Esophagus squamous epithelium (tissue), 5 donors: ENCODE measurements at places on chromosomes 1 and 21. TPM values are rescaled to one million over a fixed set of nuclear protein-coding genes. Genes with fewer than 3 reads are reported as not detected.

Gene SMIM11
- 7.4 TPM for total RNA-seq

Gene FNBP1L
- 7.5 TPM for total RNA-seq

Gene MAEL
- not detected for total RNA-seq

Gene LENEP
- total RNA-seq, result not detected

Gene F13B
- total RNA-seq, result not detected

Gene KCNA2
- 0.04 TPM for total RNA-seq

Gene ASCL5
- not detected for total RNA-seq

Gene ACTA1
- total RNA-seq, result 0.75 TPM

Gene AVPR1B
- total RNA-seq, result not detected

Gene OR14K1
- not detected for total RNA-seq

Gene SPATC1L
- 4.0 TPM for total RNA-seq

- no peak for DNase-seq
Measured at GRCh38 chr1:48676376-48676775, 100.3 kb downstream of the BEND5 start.

DNA sequence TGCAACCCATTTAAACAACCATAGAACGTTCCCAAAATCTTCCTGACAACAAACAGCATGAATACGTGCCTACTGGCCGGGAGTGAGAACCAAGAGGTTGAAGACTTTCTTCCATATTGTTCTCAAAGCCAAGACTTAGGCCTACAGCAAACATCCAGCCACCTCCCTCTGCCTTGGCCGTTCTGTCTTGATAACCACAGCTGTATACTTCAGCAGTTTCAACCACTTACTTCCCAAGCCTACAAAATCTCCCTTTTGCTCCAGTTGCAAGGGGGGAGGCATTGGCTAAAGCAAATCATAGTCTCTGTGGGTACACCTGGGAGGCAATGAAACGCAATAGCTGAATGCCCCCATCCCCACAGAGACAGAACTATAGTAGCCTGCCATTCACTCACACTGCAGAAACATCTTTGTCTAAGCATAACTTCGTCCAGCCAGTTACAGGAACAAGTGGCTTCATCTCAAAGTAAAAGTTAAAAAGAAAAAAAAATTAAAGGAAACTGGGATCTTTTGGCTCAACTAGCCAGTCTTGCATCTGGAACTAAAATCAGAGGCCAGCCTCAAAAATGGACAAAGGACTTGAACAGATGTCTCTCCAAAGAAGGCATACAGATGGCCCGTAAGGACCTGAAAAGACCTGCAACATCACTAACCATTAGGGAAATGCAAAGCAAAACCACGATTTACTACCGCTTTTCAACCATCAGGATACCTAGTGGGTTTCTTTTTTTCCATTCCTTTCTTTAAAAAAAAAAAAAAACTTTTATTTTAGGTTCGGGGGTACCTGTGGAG lies 186.0 kb downstream of the PSMG1 start:
- no peak for DNase-seq

GRCh38 chr21:14888202-14888601 lies 176.6 kb downstream of the NRIP1 start:
- DNase-seq, result no peak

- no peak for DNase-seq
Measured at GRCh38 chr21:42202321-42202720, 16.6 kb upstream of the ABCG1 start.

GRCh38 chr1:185849014-185849413 lies 114.8 kb downstream of the HMCN1 start:
- DNase-seq, result no peak

DNA sequence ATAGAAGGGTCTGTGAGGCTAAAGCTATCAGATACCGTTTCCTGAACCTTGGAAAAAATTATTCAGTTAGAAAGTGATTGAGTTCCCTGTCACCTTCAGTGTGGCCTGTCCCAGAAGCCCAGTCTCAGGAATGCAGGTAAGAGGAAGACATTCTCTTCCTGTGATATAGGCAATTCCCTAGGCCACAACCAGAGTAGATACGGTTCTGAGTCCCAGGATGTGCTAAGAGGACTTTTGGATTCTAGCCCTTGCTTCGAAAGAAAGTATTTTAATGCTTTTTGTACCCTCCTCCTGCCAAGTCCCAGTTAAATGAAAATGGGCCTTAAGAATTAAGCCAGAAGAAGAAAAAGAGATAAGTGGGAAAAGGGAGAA lies 313.5 kb upstream of the PLXNA2 start:
- no peak for DNase-seq

DNA sequence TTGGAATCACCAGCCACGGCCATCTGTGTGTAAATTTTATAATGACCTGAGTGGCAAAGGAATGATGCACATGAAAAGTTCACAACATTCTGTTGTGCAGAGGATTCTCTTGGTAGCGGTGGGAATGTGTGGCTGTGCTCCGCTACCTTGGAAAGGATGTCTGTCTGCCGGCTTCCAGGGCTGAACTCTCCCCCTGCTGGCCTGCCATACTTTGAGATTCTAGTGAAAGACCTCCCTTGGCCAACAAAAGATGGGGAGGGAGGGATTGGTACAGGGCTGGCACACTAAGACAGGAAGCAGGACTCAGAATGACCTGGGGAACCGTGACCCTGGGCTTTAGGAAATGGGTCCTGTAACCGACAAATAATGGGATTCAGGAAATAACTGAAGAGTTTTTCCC lies 194.5 kb upstream of the PLD5 start:
- no peak for DNase-seq

- no peak for DNase-seq
Measured at GRCh38 chr21:35208810-35209517, 159.9 kb upstream of the RUNX1 start.

GRCh38 chr1:220113136-220113695 lies 19.3 kb downstream of the IARS2 start:
- DNase-seq, result no peak

DNA sequence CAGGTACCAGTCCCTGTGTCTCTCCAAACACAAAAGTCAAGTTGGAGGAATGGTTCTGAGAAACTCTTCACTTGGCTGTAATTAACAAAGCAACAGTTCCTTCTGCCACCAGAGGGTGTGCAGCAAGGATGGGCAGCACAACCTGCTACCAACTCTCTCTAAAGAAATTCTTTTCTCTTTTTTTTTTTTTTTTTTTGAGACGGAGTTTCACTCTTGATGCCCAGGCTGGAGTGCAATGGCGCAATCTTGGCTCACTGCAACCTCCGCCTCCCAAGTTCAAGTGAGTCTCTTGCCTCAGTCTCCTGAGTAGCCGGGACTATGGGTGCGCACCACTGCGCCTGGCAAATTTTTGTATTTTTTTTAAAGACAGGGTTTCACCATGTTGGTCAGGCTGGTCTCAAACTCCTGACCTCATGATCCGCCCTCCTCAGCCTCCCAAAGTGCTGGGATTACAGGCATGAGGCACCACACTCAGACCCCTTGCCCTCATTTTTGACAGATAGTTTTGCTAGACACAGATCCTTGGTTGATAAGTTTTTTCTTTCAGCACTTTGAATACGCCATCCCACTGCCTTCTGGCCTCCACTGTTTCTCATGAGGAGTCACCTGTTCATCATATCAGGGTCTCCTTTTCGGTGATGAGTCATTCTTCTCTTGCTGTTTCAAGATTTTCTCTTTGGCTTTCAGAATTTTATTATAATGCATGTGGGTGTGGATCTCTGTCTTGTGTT lies 12.1 kb upstream of the DEGS1 start:
- DNase-seq, result no peak

- DNase-seq, result no peak
Measured at GRCh38 chr1:77556045-77556444, 126.4 kb downstream of the ZZZ3 start.

- DNase-seq, result no peak
Measured at GRCh38 chr1:61654067-61654466, 70.9 kb downstream of the TM2D1 start.

- DNase-seq, result no peak
Measured at GRCh38 chr1:216666441-216666840, 56.8 kb downstream of the ESRRG start.

DNA sequence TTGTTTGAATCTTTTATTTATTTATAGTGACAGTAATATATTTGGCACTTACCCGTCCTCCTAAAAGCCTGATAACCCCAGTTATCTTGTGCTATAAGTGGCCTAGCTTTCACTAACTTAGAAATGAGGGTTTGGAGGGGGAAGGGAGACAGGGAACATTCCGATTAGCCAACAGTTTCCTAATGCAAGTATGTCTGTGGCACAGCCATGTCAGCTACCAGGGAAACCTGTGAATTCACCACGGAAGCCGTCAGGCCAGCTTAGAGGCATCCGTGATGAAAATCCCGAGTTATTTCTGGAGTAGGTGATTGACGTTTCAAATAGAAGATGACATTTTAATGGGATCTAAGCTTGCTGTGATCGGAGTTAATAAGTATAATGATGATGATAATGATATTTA lies 39.4 kb upstream of the BCL10 start:
- no peak for DNase-seq

- DNase-seq, result no peak
Measured at GRCh38 chr1:164742745-164743144, 183.8 kb downstream of the PBX1 start.

DNA sequence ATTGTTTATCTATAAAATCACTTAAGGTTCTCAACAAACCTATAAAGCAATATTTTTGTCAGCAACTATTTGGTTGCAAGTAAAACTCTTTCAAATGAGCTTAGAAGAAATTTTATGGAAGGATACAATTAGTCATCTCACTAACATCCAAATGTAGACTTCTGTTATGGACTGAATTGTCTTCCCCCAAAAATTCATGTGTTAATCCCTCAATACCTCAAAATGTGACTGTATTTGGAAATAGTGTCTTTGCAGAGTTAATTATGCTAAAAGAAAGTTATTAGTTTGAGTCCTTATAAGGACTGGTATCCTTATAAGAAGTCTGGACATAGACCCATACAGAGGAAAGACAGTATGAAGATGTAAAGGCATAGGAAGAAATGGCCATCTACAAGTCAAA lies 357.8 kb upstream of the PRMT6 start:
- DNase-seq, result no peak

GRCh38 chr1:29195881-29196291 lies 14.2 kb upstream of the SRSF4 start:
- no peak for DNase-seq
